ENCODE measurements at places on chromosomes 16 and 17.

DNA sequence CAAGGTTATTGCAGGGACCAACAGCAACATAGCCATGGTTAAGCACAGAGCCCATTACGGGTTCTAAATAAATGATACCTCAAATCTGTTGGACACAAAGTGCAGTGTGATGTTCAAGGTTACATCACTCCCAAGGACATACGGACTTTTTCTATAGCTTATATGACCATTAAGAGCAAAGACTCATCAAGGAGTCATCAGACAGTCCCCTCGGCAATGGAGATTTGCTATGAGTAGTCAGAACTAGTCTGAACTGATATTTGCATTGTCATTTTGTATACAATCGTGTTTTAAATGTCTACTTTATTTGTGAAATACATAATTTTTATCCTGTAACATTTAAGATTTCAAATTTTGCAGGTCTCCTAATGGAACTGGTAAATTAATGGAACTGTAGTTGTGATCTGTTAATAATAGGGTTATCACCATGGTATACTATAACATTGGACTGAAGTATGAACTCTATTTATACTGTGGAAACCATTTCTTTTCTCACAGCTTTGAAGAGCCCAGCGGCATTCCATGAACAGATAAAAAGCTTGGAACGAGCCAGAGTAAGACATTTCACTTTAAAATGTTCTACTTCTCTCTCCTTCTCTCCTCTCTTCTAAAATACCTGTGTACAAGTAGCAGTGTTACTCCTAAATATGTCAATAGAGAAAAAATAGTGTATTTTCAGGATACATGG is 140.9 kb downstream of the MRTFB start:
- DNase-seq: no peak

GRCh38 chr17:21296097-21297025 is 11.8 kb downstream of the MAP2K3 start:
- DNase-seq: no peak

GRCh38 chr16:56163938-56164337 is 27.4 kb upstream of the GNAO1 start:
- DNase-seq: no peak

DNA sequence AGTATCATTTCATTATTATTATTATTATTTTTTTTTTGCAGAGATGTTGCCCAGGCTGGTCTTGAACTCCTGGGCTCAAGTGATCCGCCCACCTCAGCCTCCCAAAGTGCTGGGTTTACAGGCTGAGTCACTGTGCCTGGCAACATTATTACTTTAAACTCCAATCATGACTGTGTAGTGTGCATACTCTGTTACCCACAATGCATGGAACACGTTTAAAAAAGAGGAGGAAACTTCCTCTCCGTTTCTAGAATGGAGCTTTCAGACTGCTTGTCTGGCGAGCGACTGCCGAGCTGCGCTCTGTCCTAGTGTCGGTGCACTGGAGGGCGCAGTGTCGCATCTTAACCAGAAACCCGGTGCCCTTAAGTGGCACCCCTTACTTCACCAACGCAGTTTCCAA is 22.1 kb upstream of the FASN start:
- no peak for DNase-seq

All from stimulated activated CD8-positive, alpha-beta memory T cell treated with anti-CD3 and anti-CD28 coated beads, Interleukin-4, amount 100 ng/mL, for 24 hours (primary cell).